B cell (primary cell): ENCODE measurements at places on chromosomes 4 and X. TPM values are rescaled to one million over a fixed set of nuclear protein-coding genes. Genes with fewer than 3 reads are reported as not detected.

The GPR119 gene
- not detected in 2 replicates for total RNA-seq

The RNF128 gene
- total RNA-seq = not detected in 2 replicates

The EVC2 gene
- 1.1 TPM in 2 replicates for total RNA-seq

The FGF2 gene
- total RNA-seq = not detected in 2 replicates

The STBD1 gene
- not detected in 2 replicates for total RNA-seq

The HTATSF1 gene
- 17.9 and 18.7 TPM in 2 replicates for total RNA-seq

GRCh38 chrX:132199941-132200340 is 19.3 kb downstream of the RAP2C start:
- DNase-seq = no peak

DNA sequence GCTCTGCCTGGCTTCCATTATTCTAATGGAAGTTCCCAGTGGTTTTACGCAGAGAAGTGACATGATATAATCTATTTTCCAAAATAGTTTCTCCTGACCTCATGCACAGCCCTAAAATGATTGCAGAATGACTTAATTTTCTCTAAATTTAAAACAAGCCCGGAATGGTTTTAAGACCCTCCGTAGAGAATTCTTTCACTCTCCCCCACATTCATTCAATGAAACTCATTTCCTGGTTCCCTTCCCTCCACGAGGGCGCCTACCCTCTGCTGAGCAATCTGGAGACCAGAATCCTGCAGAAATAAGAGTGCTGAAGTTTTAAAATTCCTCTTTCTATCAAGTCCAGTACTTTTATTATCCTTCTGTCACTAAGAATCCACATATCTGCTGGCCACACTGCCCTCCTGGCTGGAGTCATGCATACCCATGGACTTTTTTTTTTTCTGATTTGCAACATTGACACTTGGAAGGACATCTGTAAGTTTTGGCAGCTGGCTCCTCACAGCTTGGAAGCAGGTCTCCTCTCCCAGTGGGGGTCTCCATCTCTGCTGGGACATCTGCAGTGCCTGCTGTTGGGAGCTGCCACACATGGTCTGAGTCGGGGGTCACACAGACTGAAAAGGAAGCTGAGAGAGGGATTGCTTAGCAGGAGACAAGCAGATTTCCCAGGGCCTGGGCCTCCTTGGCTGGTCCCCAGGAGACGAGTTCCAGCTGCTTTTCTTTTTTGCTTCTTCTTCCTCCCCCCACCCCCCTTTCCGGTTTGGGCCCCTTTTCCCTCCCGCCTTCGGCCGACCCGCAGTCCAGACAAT is 86.1 kb downstream of the SOWAHB start:
- no peak for DNase-seq

DNA sequence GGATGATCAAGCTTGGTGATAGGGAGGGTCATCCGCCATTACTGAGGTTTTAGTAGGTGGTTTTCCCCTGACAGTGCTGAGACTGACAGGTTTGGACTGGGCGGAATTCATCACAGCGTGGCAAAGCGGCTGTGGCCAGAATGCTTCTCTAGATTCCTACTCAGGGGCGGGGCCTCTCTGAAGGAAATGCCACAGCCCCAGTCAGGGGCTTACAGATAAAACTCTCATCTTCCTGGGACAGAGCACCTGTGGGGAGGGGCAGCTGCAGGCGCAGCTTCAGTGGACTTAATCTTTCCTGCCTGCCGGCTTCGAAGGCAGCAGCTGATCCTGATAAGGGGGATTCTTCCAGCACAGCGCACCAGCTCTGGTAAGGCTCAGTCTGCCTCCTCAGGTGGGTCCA is 316.7 kb downstream of the RPA4 start:
- DNase-seq = no peak

DNA sequence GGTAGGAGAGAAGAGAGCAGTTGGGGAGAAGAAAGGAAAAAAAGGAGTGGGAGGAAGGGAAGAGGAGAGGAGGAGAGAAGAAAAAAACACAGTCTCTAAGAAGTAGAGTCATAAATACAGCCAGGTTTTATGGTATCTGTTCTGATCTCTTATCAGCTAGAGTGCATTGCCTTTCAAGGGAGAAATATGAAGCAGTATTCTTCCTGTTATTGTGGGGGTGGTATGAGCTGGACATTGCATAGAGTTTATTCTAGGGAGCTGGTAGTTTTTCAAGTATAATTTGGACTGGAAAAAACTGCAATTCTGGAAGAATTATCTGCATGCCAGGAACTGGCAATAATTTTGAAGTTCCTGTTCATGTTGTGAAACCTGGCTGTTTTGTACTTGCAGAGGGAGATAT is 54.9 kb upstream of the TAB3 start:
- DNase-seq = no peak
